Effector memory CD8-positive, alpha-beta T cell (primary cell): ENCODE measurements at places on chromosomes 6 and 20.

- no peak for DNase-seq
Observed at GRCh38 chr20:62835931-62836861, 19.3 kb downstream of the COL9A3 start.

- no peak for DNase-seq
Observed at GRCh38 chr6:36098920-36099647, 31.2 kb upstream of the MAPK13 start.

GRCh38 chr6:155188707-155189496, 74.9 kb upstream of the CLDN20 start:
- DNase-seq: no peak

GRCh38 chr20:51950926-51951325, 148.6 kb upstream of the SALL4 start:
- DNase-seq: no peak

GRCh38 chr6:113187661-113188060, 669.5 kb upstream of the MARCKS start:
- DNase-seq: no peak

DNA sequence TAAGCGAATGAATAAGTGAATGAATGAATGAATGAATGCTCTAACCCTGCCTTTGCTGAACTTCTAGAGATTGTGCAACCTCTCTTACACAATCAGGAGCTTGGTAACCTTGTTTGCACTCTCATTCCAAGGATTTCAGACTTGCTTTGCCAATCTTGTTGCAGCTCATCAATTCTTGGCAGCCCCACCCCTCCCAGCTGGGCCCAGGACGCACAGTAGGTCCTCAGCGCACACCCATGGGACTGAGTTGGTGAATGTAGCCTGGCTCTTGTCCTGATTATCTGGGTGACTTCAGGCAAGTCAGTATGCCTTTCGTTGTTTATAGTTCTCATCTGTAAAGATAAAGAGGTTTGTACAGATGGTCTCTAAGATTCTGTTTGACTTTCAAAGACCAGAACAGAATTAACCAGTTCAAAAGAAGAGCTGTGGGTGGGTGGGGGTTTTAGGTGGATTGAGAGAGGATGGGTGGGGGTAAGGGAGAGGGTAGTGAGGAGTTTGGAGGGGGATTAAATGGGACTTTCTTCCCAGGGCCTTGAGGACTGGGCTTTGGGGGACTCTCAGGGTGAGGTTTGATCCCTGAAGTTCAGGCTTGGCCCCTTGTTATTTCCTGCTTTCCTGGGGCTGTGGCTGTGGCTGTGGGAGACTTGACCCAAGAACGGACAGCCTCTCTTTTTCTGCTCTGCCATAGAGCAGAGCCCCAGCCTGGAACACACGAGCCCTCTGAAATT, 33.2 kb downstream of the VEGFA start:
- no peak for DNase-seq
